GM12892 (cell line): ENCODE measurements at places on chromosomes 1 and 21.

- no peak for DNase-seq
These were observed 258.9 kb upstream of the PROX1 start for GRCh38 chr1:213728593-213729536.

GRCh38 chr1:239913141-239913585, 178.5 kb upstream of the FMN2 start:
- DNase-seq = no peak

- DNase-seq = no peak
These were observed 14.0 kb downstream of the MX2 start for GRCh38 chr21:41375875-41376274.

GRCh38 chr1:43237121-43237520, 32.7 kb upstream of the TMEM125 start:
- no peak for DNase-seq

DNA sequence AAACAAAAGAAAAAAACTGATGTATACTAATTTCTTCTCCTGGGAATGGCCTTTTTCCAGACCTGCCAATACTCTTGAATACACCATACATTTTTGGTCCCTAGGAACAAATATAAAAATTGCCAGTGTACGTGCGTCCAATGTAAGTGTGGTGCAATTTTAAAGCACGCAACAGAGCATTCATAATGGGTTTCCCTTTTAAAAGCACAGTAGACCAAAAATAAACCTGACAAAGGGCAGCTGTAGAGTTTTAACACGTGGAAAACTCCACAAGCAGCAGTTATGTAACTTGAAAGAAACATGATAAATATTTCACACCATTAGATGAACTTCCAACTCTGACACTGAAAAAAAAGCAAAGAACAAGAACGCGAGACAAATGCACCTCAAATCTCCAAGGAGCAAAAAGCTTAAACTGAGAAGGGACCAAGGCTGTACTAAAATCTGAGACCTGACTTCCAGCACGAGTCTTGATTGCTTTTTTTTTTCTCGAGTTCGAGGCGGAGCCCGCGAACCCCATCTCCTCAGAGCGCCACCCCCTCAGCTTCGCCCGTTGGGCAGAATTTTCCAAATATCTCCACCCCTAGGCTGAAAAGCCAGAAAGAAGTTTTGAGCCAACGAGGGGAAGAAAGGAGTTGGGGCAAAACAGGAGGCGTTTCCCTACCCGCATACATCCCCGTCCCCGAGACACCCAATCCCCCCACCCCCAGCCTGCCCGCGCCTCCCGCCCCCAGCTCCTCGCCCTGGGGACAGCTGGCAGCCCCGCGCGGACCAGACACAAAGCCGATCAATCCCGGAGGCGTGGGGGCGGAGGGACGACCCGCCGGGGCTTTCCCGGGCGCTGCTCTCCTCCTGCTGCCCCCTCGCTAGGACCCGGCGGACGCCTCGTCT, at the start of gene JAM2:
Gene JAM2 (plus strand): TSS at position 599 of the 891 bp plus-strand sequence. CDS start 564 bp downstream, outside the sequence.
- peak; percentile 48 for DNase-seq

DNA sequence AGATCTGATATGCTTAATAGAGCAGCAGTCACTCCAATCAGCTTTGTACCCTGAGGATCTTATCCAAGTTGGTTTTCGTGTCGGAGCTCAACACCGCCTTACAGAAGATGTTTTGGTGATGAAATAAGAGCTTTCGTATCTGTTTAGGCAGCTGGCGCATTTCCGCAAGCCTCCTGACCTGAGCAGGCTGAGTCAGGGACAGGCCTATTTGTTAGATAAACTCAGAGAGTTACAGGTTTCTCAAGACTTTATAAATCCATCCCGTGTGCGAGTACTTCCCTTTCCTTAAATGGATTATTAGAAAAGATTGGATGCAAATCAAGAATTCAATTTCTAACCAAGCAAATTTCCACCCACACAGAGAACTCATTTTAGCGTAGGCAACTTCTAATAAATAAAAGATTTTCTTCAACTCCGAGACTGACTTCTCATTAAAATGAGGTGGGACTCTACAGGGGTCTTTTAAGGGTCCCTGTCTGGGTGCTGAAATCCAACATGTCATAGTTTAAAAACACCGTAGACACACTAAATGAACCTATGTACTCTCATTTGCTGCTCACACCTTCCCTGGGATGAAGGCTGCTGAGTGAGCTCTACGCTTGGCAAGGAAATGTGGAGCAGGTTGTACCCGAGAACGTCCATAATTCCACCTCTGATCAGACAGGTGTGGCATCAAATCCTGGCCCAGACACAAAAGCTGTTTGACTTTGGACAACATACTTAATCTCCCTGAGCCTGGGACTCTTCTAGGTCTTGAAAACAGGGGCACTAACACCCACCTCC, 106.9 kb upstream of the F3 start:
- DNase-seq = no peak

DNA sequence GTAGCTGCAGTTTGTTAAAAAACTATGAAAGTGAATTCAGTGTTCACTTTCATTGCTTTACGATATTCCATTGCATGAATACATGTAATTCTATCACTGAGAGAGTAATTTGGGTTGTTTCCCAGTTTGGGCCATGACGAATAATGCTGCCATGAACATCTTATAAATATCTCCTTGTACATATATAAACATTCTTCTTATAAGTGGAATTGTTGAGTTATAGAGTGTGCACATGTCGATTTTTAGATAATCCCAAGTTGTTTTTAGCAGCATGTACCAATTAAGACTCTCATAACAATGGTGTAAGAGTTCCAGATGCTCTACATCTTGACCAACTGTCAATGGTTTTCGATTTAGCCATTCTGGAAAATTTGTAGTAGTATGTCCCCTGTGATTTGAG, 40.9 kb downstream of the ALG6 start:
- DNase-seq = no peak

DNA sequence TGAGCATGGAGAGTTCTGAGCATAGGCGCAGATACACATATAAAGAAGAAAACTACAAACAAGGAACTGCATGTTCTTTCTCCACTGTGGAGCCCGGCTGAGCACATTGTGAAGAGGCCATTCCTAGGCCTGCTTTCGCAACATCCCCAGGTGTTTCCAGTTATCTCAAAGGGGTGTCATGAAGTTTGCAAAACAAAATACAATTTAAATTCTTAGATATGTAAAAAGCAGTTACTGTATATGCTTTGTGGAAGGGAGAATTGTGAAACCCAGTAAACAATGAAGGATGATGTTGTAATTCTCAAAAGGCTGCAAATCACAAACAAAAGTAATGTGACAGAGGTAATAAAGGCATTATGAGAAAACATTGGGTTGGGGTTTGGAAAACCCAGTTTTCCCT, 98.6 kb upstream of the ZNF644 start:
- no peak for DNase-seq

- no peak for DNase-seq
These were observed 123.6 kb upstream of the C1orf174 start for GRCh38 chr1:4023678-4024077.

DNA sequence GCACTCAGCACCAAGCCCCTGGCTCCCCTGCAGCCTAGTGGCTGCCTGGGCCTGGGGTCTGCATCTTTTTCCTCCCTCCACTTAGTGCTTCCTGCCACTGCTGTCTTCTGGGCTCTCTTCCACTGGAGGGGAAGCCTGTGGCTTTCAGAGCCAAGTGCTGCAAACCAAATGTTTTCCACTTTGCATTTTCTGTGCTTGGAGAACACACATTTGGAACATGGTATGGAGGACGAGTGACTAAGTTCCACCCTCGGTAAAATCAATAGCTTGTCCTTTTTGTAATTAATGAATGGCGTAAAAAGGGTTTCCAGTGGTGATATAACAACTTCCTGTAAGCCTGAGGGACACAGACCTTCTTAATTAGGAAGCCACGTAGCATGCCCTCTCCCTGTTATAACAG, 10.1 kb upstream of the GPR153 start:
- no peak for DNase-seq

GRCh38 chr1:155001425-155001674, 1.3 kb upstream of the ZBTB7B start:
- no peak for DNase-seq

GRCh38 chr1:67997746-67998145, 52.7 kb downstream of the DIRAS3 start:
- DNase-seq = no peak

GRCh38 chr1:193060406-193060805, 994 bp downstream of the RO60 start:
- no peak for DNase-seq

DNA sequence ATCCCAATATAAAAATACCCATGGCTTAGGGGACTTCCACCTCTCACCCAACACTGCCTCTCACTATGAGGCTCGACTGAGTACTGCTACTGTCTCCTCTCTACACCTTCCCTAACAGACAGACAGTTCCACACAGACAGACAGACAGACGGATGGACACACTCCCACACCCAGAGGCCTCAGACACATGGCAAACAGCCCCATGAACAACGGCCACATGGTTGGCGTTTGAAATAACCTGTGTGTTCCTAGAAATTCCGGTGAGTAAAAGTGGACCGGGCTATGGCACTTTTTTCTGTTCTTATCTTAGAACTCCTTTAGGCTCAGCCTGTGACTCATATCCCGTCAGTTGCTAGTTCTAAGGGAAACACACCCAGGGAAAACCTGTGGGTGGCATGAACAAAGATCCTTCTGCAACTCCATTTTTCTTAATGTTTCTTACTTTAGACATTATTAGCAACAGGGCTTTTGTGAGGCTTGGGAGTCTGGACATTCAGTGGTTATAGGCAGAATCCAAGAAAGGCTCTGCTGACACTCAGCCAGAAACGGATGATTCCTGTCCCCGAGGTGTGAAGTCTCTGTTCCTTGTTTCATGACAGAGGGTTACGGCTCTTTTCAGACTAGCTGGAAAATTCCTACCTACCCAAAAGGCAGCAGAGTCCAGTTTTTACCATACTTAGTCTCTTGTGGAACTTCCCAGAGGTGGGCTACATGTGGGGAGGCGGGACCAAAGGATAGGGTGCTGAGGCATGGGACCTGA, 90.5 kb upstream of the TLR5 start:
- no peak for DNase-seq

DNA sequence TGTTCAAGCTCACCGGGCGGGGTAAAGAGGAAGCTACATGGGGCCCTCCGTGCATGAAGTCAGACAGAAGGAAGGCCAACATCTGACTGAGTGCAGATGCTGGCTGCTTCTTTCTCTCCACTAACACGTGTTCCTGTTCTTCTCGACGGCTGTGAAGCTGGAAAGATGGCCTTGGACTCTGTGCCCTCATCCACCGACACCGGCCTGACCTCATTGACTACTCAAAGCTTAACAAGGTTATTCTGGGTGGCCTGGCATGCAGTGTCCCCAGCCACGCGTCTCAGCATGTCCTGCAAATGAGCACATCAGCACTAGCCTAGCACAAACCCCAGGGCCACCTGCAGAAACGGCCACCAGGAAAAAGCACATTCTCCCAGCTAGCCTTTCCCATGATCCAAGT, 41.2 kb downstream of the ACTN2 start:
- DNase-seq = no peak

- no peak for DNase-seq
These were observed 23.1 kb downstream of the TNN start for GRCh38 chr1:175090780-175091179.

- DNase-seq = no peak
These were observed 46.1 kb downstream of the SLC44A3 start for GRCh38 chr1:94866164-94866807.

DNA sequence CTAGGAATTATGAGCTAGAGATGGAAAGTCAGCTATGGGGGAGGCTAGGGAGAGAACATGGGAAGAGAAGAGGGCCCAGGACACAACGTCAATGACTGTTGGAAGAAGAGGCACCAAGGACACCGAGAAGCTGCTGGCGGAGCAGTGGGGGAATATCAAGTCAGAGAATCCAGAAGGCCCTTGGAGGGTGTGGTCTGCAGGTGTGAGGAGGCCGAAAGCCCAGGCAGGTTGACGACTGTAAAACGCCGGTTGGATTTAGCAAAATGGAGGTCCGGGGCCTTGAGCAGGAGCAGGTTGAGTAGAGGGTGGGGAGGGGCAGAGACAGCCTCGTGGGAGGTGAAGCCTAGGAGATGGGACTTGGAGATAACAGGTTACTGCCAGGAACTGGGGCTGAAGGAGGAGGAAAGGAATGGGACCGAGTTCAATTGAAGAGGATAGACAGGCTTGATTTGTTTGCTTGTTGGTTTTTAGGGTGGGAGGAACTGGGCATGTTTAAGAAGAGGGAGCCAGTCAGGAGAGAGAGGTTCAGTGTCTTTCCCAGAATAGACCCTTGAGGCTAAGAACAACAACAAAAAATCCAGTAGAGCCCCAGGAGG, 35.1 kb downstream of the EDN2 start:
- DNase-seq = no peak

- no peak for DNase-seq
These were observed 3.5 kb upstream of the TTC22 start for GRCh38 chr1:54804471-54805132.

DNA sequence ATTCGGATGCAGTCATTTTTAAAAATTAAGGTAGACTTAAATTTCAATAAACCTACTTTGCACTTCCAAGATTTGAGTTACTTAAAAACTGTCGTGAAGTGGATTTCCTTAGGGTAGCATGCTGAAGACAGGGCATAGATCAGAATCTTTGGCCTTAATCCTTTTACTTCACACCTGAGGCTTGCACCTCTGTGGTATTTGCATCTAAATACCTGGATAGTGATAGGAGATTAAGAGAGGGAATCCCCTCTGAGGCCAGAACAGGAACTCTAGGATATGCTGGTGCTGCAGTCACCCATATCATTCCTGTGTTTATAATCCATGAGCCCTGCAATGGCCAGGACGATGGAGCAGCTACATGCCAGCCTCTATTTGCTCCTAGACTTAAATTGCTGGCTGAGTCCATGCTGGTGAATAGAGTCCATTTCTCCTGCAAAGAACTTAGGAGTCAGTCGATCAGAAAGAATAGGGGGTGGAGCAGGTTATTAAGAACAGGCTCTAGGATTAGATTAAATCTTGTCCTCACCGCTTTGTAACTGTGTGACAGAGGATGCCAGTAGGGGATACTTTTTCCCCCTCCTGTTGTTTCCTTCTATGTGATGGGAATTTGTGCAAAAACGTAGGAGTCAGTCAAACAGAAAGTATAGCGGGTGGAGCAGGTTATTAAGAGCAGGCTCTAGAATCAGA, 333.6 kb downstream of the DUSP10 start:
- no peak for DNase-seq

- DNase-seq = no peak
These were observed 41.7 kb downstream of the PKP1 start for GRCh38 chr1:201324821-201325677.

DNA sequence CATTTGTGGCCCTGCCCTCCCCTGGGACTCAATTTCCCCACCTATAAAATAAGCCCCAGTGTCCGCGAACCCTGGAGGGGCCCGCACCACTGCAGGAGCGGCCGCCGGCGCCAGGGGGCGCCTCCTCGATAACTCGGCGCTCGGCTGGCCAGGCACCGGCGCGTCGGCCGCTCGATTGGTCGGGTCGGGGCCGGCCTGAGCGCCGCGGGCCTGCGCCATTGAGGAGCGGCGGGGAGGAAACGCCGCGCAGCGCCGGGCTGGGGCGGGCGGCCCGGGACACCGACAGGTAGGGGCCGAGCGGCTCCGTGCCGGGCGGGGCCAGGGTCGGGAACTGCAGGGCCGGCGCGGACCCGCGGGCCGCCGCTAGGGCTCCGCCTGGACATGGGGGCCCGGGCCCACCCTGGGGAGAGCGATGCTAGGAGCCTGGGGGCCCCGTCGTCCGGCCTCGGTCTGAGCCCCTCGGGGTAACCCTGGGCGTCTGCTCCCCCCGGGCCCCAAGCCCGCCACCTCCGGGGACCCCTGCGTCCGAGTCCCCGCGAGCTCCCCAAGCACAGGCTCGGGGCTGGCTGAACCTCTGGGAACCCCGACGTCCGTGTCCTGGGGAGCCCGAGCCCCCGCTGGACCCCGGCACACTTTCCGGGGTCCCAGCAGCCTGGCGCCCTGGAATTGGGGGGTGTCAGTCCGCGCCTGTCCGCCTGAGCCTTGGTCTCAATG, at the start of gene VPS13D:
Gene VPS13D (plus strand): TSS at position 196 of the 714 bp plus-strand sequence. CDS start 4,237 bp downstream, outside the sequence.
- peak; percentile 90 for DNase-seq

- no peak for DNase-seq
These were observed 4.4 kb upstream of the TMCO2 start for GRCh38 chr1:40243351-40243750.
